NCI-H774 (cell line): ENCODE measurements at places on chromosomes 1 and 21.

GRCh38 chr1:241998412-241998921 is 431 bp downstream of the MAP1LC3C start:
- DNase-seq = no peak

DNA sequence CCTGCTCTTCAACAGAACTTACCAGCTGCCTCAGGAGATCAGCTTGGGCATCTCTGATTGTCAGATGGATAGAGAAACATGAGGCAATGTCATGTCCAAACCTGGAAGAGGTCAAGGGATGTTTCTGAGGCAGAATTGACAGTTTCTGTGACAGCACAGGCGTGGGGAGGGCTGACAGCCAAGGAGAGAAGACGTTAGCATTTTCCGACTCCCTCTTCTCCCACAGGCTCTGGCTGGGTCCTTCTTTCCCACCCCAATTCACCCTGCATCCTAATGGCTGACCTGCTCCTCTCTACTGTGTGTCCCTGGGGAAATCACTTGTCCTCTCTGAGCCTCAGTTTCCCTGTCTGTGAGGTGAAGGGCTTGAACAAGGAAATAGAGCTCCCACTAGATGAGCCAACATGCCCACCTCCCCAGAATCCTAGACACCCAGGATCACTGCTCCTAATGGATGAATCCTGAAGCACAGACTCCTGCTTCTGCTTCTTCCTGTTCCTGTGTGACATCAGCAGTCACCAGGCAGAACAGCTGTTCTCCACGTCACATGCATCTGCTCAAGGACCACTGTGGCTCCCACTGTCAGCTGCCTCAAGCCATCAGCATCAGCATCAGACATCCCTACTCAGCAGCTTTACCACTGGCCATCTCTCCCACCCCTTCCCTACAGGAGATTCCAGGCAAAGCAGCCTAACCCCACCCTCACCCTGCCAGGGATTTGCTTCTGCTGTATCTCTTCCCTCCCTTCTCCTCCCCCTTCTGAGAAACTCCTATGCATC is 408.0 kb downstream of the MATN1 start:
- no peak for DNase-seq

- DNase-seq = no peak
Observed at GRCh38 chr1:234963180-234963903, 165.3 kb downstream of the TOMM20 start.

DNA sequence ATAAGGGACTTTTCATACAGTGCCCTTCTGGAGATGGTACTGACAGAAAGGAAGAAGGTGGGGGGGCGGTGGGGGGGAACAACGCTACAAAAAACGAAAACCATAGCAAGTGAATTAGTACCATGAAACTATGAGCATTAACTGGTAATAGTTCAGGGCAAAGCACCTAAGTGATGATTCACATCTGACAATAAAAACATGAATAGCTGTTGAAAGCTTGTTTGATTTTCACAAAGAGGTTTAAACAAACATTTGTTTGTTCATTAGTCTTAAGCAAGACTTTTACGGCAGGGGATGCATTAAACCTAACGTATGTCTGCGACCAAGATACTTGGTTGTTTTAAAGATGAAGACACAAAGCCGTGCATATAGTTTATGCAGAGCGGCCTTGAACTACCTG is 177.5 kb downstream of the LMO4 start:
- peak; percentile 18 for DNase-seq

GRCh38 chr21:33196941-33197374 is 32.8 kb upstream of the IFNAR2 start:
- DNase-seq = peak; percentile 51

DNA sequence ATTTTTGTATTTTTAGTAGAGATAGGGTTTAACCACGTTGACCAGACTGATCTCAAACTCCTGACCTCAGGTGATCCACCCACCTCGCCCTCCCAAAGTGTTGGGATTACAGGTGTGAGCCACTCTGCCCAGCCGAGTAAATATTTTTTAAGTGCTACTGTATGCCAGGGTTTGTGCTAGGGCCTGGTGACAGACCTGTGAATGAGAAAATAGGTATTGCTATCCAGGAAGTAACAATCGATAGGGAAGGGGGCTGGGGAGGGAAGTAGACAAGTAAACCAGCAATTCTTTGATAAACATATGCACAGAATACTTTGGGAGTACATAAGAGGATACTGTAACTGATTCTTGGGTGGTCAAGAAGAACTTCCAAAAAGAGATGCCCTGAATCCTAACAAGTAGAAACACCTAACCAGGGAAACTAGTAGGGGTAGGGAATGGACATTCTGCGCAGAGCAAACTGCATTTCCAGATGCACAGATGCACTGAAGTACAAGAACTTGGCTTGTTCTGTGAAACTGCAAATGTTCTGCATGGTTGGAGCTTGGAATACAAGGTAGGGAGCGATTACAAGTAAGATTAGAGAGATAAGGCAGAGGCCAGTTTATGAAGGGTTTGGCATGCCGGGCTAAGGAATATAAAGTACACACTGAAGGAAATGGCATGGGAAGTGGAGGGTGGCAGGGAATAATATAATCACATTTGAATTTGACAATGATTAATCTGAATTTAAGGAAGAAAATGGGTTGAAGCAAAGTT is 19.0 kb upstream of the DOCK7 start:
- no peak for DNase-seq

- peak; percentile 21 for DNase-seq
Observed at GRCh38 chr1:22641906-22642636, 1.4 kb upstream of the C1QC start.

DNA sequence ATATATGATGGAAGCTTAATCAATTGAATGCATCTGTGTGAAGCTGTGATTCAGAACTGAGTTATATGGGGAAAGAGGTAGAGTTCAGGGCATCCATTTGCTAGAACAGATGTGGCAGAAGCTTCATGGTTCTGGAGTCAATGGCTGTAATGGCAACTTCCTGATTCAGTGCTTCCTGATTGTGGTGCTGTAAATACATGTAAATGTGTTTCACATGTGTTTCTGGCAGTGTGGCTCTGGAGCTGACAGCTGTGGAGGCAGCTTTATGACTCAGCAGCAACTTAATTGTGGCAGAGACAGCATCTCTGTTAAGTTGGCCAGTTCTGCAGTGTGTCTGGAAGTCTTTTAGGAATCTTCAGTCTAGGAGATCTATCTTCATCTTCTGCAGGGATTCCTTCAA is 226.6 kb upstream of the ZRANB2 start:
- DNase-seq = no peak

DNA sequence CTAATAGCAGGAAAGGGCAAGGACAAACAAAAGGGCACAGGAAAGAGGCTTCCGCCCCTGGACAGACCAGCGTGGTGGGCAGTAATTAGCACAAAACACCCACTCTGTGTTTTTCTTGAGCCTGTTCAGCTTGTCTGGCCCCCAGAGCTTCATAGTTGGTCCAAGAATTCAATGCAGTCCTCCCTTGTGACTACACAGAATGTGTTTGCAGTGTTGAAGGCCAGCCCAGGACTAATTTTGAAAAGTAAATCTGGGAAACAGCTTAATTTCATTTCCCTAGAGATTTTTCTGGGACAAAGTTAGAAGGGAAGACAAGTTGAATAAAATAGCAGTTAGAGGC is 49.2 kb upstream of the LMO4 start:
- no peak for DNase-seq

DNA sequence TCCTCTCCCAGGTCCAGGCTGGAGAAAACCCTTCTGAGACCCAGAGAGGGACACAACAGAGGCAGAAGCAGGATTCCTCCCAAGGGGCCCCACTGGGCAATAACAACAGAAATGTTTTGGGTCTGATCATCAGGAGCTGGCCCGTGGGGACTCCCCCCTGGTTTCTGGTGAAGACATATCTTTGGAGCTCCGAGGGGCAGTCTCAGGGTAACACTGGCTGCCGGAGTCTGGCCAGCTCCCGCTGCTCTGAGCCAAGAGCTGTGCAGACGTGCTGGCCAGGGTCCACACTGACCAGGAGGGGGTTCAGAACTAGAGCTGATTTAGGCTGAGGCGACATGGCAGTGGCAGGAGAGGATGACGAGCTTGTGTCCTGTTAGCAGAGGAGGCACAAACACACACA is 13.1 kb downstream of the ECE1 start:
- no peak for DNase-seq
